ENCODE measurements at places on chromosomes 7 and 10. TPM values are rescaled to one million over a fixed set of nuclear protein-coding genes. Genes with fewer than 3 reads are reported as not detected.

Gene NKX2-3
- not detected for polyA plus RNA-seq

Gene ELN
- polyA plus RNA-seq: 61.7 TPM

Gene ITGA8
- 51.5 TPM for polyA plus RNA-seq

Gene ADRB1
- polyA plus RNA-seq: 0.10 TPM

Gene PITX3
- 0.53 TPM for polyA plus RNA-seq

Gene SLC16A12
- 27.8 TPM for polyA plus RNA-seq

Gene TAS2R3
- polyA plus RNA-seq: 0.80 TPM

Gene GNG11
- polyA plus RNA-seq: 46.4 TPM

Gene CFTR
- 4.1 TPM for polyA plus RNA-seq

Gene MRC1
- 11.6 TPM for polyA plus RNA-seq

Gene DNAJC2
- 47.7 TPM for polyA plus RNA-seq

Gene FANK1
- polyA plus RNA-seq: 9.6 TPM

Gene ARHGAP22
- 1.1 TPM for polyA plus RNA-seq

Gene PIK3AP1
- 4.8 TPM for polyA plus RNA-seq

Gene H2BK1
- polyA plus RNA-seq: not detected

Gene PDK4
- 17.0 TPM for polyA plus RNA-seq

Gene TRIM73
- 2.6 TPM for polyA plus RNA-seq

Gene FGL2
- 92.3 TPM for polyA plus RNA-seq

Gene MKX
- polyA plus RNA-seq: 0.14 TPM

Gene PRXL2A
- polyA plus RNA-seq: 124 TPM

Gene CYP3A5
- 1.0 TPM for polyA plus RNA-seq

Gene MRLN
- not detected for polyA plus RNA-seq

Gene PON1
- 0.92 TPM for polyA plus RNA-seq

Gene UBE3C
- polyA plus RNA-seq: 39.7 TPM

Gene EBF3
- polyA plus RNA-seq: 0.79 TPM

Gene OR9A2
- not detected for polyA plus RNA-seq

Gene RGS10
- polyA plus RNA-seq: 35.9 TPM

Gene GPR146
- polyA plus RNA-seq: 2.6 TPM

Gene AMZ1
- 0.29 TPM for polyA plus RNA-seq

Gene PAOX
- 6.2 TPM for polyA plus RNA-seq

Gene MLXIPL
- 3.4 TPM for polyA plus RNA-seq

Gene LRRC18
- 0.16 TPM for polyA plus RNA-seq

Gene CAV2
- polyA plus RNA-seq: 31.7 TPM

Gene ZNF467
- 23.9 TPM for polyA plus RNA-seq

Gene PANK1
- 54.1 TPM for polyA plus RNA-seq

Gene MYH16
- not detected for polyA plus RNA-seq

Gene CDC14C
- 0.06 TPM for polyA plus RNA-seq

Gene PRKCQ
- 17.6 TPM for polyA plus RNA-seq

Gene LLCFC1
- 0.43 TPM for polyA plus RNA-seq

Gene OPN4
- polyA plus RNA-seq: not detected
